Central memory CD4-positive, alpha-beta T cell (primary cell): ENCODE measurements at places on chromosomes 5 and 9.

DNA sequence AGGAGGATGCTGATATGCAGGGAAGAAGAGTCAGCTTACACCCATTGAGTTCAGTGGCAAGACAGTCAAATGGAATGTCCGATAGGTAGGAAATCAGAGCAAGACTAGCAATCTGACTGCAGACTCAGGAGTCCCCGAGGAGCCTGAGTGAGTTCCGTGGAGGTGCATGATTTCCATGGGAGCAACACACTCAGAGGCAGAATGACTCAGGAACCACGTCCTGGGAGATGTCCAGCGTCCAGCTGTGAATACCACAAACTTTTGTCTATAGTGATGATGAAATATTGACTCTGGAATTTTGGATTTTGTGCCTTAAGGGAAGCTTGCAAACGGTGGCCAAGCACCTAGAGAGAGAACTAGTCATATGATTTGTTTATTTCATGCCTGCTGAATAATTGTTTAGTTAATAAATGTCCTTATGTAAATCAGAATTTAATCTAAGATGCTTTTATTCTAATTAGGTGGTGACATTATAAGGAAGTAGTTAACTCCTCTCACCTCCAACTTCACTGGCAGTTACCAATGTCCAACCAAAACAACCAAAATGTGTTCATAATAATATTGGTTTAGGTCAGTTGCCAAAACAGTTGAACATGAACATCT, 100.4 kb downstream of the PDE4D start:
- DNase-seq: no peak

GRCh38 chr5:167966979-167967378, 324.5 kb upstream of the WWC1 start:
- DNase-seq: no peak

GRCh38 chr9:31807574-31808256, 576.7 kb upstream of the ACO1 start:
- DNase-seq: no peak

DNA sequence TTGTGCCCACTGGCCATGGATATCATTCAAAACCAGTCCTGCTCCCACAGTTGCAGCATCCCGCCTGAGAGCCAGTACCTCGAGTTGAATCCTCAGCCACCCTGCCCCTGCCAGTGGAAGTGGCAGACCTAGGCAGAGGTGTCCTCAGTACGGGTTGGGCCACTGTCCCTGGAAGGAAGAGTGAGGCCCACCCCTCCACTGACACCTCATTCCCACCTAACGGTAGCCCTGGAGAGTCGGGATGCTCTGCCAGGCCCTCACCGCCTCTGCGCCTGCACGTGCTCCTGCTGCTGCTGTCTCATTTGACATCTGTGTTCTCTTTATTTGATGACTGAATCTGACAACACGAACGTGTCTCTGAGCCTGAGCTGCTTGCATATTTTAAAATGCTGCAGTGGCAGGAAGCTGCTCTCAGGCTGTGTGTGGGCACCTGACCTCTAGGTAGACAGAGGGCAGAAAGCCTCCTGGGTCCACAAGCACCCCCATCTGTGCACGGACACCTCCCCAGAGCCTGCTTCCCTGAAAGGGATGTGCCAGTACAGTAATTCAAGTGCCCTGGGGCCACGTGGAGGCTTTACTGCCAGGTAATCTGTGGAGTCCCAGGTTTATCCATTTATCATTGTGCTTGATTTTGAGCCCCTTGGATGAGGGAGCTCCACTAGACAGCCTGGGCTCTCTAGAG, 194.7 kb downstream of the CACNA1B start:
- no peak for DNase-seq

DNA sequence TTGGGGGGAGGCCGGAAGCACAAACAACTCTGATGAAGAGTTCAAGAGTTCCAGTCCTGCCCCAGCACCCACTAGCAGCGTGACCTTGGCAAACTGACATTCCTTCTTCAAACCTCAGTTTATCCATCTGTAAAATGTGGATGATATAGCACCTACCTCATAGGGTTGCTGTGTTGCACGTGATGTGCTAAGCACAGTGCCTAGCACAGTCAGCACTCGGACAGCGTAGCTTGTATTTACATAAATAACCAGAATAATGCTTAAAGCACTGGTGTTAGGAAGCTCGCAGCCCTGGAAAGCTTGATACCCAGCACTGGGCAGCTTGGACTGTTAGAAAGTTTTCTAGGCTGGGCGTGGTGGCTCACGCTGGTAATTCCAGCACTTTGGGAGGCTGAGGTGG, 5.1 kb downstream of the PKN3 start:
- no peak for DNase-seq

DNA sequence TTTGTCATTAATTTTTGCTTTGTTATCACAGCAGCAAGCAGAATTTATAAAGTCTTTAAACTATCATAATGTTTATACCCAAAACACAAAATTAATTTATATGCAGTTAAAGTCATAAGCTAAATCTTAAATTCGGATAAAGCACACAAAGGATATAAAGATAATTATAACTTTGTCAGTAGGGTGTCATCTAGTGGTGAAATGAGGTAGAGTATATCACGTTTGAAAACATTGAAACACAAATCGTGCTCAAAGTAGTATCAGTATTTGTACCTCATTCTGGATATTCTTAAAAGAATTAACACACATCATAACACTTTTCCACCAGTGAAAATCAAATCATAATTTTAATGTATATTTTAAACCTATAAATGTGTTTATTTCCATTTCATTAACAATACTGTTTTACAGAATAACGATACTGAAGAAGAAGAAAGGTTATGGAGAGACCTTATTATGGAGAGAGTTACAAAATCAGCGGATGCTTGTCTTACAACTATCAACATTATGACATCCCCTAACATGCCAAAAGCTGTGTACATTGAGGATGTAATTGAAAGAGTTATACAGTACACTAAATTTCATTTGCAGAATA, 129.5 kb downstream of the NIPBL start:
- no peak for DNase-seq

DNA sequence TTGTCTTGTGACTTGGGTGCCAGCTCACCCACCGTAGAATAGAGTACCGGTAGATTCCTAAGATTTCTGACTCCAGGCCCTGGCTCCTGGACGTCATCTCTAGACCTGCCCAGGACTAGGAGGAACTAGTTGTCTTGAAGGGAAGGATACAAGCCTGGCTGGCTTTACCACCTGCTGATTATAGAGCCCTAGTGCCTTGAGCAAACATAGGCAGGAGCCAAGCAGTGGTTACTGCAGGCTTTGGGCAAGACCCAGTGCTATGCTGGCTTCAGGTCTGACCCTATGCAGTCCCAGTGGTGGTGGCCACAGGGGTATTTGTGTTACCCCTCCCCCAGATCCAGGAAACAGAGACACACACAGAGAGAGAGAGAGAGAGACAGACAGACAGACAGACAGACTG, 606.2 kb downstream of the PDE4D start:
- no peak for DNase-seq

DNA sequence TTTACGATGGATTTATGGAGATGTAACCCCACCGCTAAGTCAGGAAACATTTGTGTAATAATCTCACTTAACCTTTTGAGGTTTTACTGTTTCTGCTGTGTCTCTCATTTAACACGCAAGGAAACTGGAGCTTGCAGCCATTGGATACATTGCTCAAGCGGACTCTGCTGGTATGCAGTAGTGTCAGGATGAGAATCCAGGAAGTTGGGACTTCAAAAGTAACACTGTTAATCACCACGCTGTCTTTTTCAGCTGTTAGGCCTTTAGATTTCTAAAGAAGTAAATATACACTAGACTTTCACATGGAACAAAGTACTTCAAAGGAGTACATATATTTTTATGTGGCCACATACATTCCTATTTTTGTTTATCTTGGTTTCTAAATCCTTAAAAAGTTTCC, 114.7 kb downstream of the LPAR1 start:
- no peak for DNase-seq

GRCh38 chr9:94250456-94250855, 8.6 kb upstream of the ZNF169 start:
- DNase-seq: peak; percentile 25

GRCh38 chr9:75087289-75087823, 599 bp downstream of the NMRK1 start:
- peak; percentile 62 for DNase-seq

DNA sequence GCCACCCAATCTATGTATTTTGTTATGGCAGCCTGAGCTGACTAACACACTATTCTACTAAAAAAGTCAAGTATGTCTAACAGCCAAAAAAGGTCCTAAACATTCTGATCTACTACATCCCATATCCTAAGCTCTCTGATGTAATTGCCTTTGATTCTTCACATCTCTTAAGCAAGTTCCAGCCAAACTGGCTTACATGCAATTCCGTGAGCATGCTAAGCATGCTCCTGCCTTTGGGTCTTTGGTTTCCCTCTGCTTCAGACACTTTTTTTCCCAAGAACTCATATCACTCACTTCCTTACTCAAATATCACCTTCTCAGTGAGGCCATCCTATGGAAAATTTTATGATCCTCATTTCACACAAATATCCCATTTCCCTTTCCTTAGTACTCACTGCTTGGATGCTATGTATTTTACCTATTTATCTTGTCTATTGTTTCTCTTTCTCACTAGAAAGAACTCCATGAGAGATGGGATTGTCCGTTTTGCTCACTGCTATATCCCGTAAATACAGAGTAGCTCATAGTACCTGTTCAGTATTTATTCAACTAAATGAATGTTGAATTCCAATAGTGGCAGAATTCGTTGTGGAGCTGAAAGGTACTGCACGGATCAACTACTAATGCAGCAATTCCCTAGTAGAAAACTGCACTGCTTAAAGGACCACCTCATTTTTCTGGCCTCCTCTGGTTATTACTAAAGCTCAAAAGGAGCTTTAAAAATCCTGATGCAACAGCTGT, 2.3 kb upstream of the SLC12A2 start:
- DNase-seq: no peak

GRCh38 chr5:158611581-158611980, 488.1 kb downstream of the EBF1 start:
- DNase-seq: no peak

DNA sequence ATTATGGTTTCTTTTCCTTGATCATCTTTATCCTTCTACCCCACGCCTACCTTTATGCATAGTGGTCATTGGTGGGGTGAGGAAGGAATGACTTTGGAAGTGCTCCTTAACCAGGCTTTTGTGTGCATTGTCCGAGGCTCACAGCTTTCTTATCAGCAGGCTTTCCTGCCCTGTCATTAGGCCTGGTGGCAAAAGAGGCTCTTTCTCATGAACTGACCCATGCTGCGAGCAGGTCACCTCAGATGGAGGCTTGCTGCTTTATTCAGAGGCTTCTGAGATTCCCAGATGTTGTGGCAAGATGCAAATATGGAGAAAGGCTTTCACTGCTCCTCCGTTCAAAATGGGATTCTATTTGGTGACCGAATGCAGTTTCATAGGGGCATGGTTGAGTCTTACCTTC, 57.4 kb upstream of the DMRTA1 start:
- DNase-seq: no peak

DNA sequence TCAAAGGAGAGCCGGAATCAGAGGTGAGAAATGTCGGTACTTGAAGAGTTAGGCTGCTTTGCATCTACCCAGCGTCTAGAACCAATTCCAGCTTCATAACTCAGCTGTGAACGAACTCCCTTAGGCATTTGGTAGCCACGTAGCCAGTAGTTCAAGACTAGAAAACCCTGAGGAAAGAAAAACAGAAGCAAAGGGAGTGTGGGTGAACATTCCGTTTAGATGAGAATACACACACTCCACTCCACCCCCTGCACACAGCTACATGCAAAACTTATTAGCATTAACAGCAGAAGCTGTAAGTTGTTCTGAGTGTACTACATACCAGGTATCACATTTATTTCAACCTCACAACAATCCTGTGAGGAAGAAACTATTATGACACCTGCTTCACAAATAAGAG, 78.3 kb downstream of the SMIM23 start:
- no peak for DNase-seq

GRCh38 chr9:136107155-136107952, 11.3 kb downstream of the TMEM250 start:
- peak; percentile 41 for DNase-seq

- no peak for DNase-seq
Observed at GRCh38 chr9:78038620-78039300, 7.1 kb upstream of the GNAQ start.

- DNase-seq: no peak
Observed at GRCh38 chr5:126100767-126101166, 322.4 kb upstream of the GRAMD2B start.

DNA sequence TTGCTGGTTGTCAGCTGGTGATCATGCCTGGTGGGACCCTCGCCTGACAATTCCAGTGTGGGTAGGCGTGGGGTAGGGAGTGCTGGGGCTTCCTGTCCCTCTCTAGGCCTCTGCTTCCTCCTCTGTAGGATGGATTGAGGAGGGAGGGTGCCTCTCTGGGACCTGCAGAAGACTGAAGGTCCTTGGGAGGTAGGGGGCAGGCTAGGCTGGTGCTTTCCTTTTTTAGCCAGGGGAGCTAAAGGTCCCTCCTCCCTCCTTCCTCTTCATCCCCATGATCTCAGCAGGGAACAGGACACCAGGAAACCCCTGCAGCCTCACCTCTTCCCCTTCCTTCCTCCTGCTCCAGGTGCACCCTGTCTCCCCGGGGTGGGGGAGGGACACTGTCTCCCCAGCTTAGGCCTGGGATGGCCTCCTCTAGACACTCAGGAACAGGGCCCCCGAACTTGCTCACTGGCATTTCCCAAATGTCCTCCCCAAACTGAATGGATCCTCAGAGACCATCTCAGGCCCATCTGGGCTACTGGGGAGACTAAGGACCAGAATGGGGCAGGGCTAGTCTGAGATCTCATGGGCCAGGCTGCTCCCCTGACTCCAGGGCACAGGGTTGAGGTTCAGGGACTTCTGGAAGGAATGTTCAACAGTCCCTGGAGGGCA, 8.4 kb downstream of the SH2D3C start:
- DNase-seq: no peak

DNA sequence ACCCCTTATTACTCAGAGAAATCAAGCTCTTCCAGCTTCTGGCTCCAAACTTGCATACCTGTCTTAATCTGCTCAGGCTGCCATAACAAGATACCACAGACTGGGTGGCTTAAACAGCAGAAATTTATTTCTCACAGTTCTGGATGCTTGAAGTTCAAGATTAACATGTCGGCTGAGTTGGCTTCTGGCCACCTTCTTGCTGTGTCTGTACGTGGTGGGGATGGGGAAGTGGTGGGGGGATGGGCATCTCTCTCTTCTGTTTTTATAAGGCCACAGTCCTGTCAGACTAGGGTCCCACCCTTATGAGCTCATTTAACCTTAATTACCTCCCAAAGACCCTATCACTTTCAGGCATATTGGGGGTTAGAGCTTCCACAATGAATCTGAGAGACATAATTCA, 140.5 kb downstream of the SV2C start:
- no peak for DNase-seq

DNA sequence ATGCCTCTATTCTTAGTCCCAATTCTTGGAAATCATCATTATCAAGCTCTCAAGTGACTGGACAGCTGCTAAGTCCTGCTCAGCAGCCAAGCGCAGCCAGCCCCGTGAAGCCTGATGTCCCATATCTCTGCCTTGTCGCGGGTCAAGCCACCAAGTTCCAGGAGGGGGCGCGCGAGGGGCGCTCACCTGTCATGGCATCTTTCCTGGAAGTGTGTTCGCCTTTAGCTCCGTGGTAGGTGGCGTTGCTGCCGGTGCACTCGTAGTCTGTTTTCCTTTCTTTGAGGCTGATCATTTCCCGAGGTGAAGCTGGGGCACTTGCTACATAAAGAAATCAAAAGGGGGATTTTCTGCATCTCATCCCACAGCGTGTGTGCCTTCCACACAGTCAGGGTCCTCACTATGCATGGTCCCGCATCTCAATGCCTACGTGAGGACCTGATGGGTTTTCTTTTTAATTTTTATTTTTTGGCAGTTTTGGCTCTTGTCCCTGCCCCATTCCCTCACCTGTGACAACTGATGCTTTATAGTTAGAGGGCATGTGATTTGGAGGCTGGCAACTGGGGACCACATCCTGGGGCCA, 227.0 kb upstream of the DAP start:
- DNase-seq: peak; percentile 46
